ENCODE measurements at places on chromosomes 1 and 21.

DNA sequence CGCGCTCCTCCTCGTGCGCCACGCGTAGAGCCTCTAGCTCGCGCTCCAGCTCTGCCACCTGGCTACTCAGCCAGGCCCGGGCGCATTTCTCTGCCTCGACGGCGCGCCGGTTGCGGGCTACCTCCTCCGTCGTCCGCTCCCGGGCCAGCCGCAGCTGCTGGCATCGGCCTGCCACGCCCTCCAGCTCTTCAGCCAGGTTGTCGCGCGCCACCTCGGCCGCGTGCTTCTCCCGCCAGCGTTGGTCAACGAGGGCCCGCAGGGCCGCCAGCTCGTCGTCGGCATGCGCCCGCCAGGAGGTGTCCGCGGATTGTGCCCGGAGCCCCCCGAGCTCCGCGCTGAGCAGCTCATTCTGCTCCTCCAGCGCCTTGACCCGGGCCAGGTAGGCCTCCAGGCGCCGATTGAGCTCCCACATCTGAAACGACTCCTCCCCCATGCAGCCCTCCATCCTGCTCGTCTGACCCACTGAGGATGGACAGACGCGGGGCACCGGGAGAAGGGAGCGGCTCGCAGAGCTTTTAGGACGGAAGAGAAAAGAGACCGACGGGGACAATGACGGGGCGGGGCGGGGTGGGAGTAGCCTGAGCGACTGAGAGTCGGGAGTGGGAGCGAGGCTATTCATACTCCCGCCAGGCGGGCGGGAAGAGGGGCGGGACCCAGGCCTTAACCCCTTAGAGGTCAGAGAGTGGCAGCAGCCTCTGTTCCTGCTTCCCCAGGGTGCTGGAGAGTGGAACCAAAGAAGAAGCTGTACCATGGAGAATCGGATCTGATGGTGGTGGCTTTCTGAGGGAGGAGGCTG is at the start of gene NES:
NES (minus strand) TSS at position 588 of the 796 bp plus-strand sequence; CDS start at position 445, 143 bp downstream.
- peak; percentile 75 for DNase-seq

DNA sequence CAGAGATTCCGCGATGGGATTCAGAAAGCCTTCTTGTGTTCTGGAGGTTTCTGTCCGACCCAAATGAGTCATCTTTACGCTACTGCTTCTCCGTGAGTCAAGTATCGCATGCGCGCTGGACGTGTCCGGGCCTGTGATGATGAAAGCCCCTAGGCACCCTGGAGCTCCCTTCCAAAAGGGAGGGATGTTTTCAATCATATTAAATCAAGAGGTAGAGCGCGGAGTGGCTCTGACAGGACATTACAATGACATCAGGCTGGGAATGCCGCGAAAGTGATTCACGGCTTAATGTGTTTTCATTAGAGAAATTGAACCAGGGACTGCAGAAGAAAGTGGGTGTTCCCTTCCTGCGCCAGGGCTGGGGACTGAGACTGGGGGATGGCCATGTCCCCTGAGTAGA is 48.5 kb downstream of the AJAP1 start:
- DNase-seq, result peak; percentile 85

GRCh38 chr1:59076612-59077011 is 220.3 kb upstream of the FGGY start:
- DNase-seq, result no peak

GRCh38 chr21:42366292-42367010 is at the start of gene TFF1:
Gene TFF1 (minus strand): TSS chr21:42366535. CDS start chr21:42366495, 40 bp downstream.
- DNase-seq, result peak; percentile 3

DNA sequence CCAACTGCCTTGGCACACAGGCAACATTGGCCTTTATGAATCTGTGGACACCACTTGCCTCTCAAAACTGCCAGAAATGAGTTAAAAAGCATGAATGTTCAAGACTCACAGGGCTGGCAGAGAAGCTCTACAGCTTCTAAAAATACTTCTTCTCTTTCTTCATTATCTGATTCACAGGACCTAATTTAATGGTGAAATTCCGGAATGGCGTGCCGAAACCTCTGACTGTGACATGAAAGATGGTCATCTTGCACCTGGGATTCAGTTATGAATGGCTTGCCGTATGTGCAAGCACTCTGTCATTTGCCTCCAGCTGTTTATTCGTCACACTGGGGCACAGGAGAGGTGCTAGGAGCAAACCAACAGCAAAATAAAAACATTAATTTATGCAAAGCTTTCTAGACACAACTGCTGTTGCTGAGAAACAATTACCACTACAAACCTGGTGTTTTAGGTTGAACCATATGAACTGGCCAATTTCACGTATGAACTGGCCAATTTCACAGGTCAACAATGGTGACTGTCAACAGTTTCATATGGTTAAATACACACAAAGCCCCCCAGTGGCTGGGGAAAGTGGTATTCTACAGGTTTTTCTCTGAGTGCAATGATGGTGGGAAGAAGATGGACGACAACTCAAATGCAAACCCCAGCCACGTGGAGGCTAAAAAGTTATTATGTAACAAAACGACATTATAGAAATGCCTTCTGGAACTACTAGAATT is 648.3 kb downstream of the KIF26B start:
- DNase-seq, result peak; percentile 93

All from RPMI7951 (cell line).